ENCODE measurements at places on chromosomes 13 and 19. TPM values are rescaled to one million over a fixed set of nuclear protein-coding genes. Genes with fewer than 3 reads are reported as not detected.

ZNF790 gene
- 0.22 TPM for total RNA-seq

STOML3 gene
- total RNA-seq: not detected

SLITRK5 gene
- 0.45 TPM for total RNA-seq

DEDD2 gene
- total RNA-seq: 90.2 TPM

PGLYRP2 gene
- total RNA-seq: not detected

MBD3L4 gene
- not detected for total RNA-seq

LPAR2 gene
- 4.9 TPM for total RNA-seq

ZNF417 gene
- total RNA-seq: 3.4 TPM

ADGRE1 gene
- total RNA-seq: 5.4 TPM

CEACAM19 gene
- 9.4 TPM for total RNA-seq

OLFM2 gene
- total RNA-seq: 12.6 TPM

PTGIR gene
- 0.10 TPM for total RNA-seq

NTF4 gene
- total RNA-seq: 0.52 TPM

FUT3 gene
- total RNA-seq: not detected

CRX gene
- not detected for total RNA-seq

B3GNT8 gene
- total RNA-seq: not detected

LSM14A gene
- total RNA-seq: 220 TPM

CYP4F2 gene
- total RNA-seq: not detected

GPR12 gene
- total RNA-seq: not detected

ZNF763 gene
- not detected for total RNA-seq

ATP4B gene
- not detected for total RNA-seq

BEST2 gene
- total RNA-seq: not detected

ZNF44 gene
- 0.80 TPM for total RNA-seq

MAMSTR gene
- 0.28 TPM for total RNA-seq

ACP5 gene
- total RNA-seq: not detected

ANKRD24 gene
- total RNA-seq: 0.23 TPM

SLC17A7 gene
- total RNA-seq: 0.49 TPM

ZBTB32 gene
- not detected for total RNA-seq

TSSK6 gene
- total RNA-seq: 2.0 TPM

RFPL4A gene
- total RNA-seq: 0.33 TPM

SIGLEC12 gene
- total RNA-seq: not detected

CCDC8 gene
- total RNA-seq: not detected

MYPOP gene
- total RNA-seq: 5.3 TPM

OR4F17 gene
- not detected for total RNA-seq

ZNF440 gene
- total RNA-seq: 0.10 TPM

ERICH4 gene
- total RNA-seq: not detected

FFAR2 gene
- total RNA-seq: not detected

Data from A549 treated with DMSO at 1 μM for 4 hours (cell line).